ENCODE measurements at places on chromosomes 5 and 9. TPM values are rescaled to one million over a fixed set of nuclear protein-coding genes. Genes with fewer than 3 reads are reported as not detected.

NUTM2G gene
- total RNA-seq: not detected

FGFR4 gene
- 59.7 TPM for total RNA-seq

DNA sequence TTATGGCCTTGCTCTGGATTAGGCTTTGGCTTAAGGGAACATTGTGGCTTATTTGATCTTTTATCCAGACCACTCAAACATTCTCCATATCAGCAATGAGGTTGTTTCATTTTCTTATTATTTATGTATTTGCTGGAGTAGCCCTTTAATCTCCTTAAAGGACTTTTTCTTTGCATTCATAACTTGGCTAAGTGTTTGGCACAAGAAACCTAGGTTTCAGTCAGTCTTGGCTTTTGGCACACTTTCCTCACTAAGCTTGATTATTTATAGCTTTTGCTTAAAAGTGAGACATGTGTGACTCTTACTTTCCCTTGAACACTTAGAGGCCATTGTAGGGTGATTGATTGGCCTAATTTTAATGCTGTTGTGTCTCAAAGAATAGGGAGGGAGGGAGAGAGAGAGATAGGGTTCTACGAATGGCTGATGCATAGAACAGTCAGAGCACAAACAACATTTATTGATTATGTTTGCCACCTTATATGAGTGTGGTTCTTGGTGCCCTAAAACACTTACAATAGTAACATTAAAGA, 2265.3 kb upstream of the C9orf72 start:
- no peaks in the 10 kb centered on the region for H3K4me1 ChIP-seq
- H3K27me3 ChIP-seq: no peaks in the 10 kb centered on the region
- DNase-seq: no peak

GIN1 gene
- 7.5 TPM for total RNA-seq

ATP6V1G1 gene
- total RNA-seq: 104 TPM

- H3K27ac ChIP-seq: no peak overlapping the region
- no peaks in the 10 kb centered on the region for H3K36me3 ChIP-seq
- H3K4me1 ChIP-seq: no peaks in the 10 kb centered on the region
- no peak for DNase-seq
Observed at GRCh38 chr5:171701100-171701541, 84.5 kb upstream of the SMIM23 start.

DNA sequence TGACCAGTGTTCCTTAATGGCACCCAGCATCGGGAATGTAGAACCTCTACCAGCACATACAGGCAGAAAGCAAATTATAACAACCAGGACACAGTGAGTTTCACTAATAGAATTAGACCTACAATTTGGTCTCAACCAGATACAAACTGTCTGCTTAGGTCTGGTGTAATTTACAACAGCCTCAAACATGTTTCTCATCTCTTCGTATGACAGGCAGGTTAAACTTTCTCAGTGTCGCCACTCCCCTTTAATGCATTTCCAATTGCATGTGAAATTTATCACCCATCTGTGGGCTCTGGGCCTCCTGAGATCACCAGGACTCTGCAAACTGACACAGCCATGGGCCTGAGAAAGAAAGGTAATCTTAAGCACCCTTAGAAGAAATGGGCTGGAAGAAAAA, 218.7 kb downstream of the DCP2 start:
- no peaks in the 10 kb centered on the region for H3K36me3 ChIP-seq
- no peaks in the 10 kb centered on the region for H3K27me3 ChIP-seq
- DNase-seq: no peak
- no peaks in the 10 kb centered on the region for H3K4me1 ChIP-seq
- no peak overlapping the region for H3K4me3 ChIP-seq
- no peak overlapping the region for H3K27ac ChIP-seq

ZCCHC7 gene
- 20.4 TPM for total RNA-seq

DNA sequence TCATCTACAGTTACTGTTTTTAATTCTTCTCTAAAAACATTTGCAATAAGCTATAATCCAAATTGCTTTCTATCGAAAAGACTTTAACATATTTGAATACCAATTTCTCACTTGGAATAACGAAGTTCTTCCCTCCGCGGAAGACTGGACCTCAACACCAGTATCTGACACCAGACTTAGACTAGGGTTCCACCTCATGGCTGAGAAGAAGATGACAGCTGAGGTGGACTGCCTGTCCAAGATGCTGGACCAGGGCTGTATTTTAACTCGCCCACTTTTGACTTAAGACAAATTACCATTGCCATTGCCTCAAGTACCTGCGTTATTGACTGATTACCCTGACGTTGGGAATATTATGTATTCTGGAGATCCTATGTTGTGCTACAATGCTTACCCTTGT, 34.1 kb downstream of the ZMAT2 start:
- peaks cover 15% of the 10 kb centered on the region for H3K27me3 ChIP-seq
- DNase-seq: no peak
- no peaks in the 10 kb centered on the region for H3K36me3 ChIP-seq
- H3K27ac ChIP-seq: no peak overlapping the region

GRCh38 chr9:136075134-136075841, 19.8 kb downstream of the NACC2 start:
- H3K27ac ChIP-seq: peak overlapping the region; percentile 41
- no peaks in the 10 kb centered on the region for H3K27me3 ChIP-seq
- peak overlapping the region; percentile 10 for H3K4me3 ChIP-seq
- H3K36me3 ChIP-seq: peaks cover 6% of the 10 kb centered on the region
- H3K4me1 ChIP-seq: peaks cover 32% of the 10 kb centered on the region

IFNA2 gene
- total RNA-seq: not detected

GRCh38 chr5:61264273-61264661, 67.8 kb upstream of the ZSWIM6 start:
- no peak for DNase-seq
- H3K36me3 ChIP-seq: no peaks in the 10 kb centered on the region
- peak overlapping the region; percentile 46 for H3K27ac ChIP-seq
- H3K4me3 ChIP-seq: no peak overlapping the region
- H3K4me1 ChIP-seq: peaks cover 29% of the 10 kb centered on the region
- no peaks in the 10 kb centered on the region for H3K27me3 ChIP-seq

TOMM5 gene
- 59.5 TPM for total RNA-seq

DNA sequence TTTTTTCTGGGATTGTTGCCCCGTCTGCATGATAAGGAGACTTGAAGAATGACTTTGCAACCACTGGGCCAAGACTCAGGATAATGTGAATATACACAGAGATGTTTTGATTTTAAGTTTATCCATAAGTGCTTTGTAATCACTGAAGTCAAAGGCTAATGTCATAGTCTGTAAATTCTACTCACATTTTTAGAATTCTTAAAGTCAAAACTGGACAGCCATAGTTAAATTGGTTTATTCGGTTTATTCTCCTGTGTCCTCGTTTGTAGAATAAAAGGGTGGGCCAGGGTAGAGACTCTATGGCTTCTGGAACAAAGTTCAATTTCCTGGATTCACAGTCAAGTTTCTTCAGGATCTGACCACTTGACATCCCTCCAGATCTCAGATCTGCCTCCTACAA, 327.7 kb upstream of the TNC start:
- H3K4me3 ChIP-seq: no peak overlapping the region
- no peaks in the 10 kb centered on the region for H3K27me3 ChIP-seq

DNA sequence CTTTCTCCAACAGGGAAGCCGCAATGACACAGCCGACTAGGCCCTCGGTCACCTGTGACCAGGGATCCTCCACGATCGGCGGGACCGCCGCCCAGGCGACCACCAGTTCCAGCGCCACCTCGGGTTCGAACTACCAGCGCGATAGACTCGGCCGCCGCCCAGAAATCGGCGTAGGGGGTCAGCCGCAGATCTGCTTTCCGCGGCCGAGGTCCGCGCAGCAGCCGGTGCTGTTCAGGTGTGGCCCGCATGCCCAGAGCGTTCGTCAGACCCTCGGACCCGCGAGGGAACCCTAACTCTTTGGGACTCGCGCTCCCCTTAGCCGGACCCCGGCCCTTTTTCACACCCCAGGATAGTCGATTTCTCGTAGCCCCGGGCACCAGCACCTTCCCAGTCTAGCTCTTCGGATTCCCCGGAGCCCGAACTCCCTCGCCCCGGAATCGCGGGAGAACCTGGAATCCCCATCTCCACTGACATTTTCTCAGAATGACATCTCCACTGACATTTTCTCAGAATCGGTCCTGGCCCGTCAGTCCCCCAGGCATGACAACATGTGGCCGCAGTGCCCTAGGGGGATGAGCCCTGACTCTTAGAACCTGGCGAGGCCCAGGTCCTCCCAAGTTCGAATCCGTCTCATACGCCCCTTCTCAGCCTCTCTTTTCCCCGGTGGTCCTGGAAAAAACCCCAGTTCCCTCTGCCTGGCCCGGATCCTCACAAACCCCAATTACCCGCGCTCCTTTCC, 428 bp downstream of the C5orf52 start:
- no peak for DNase-seq
- no peak overlapping the region for H3K27ac ChIP-seq
- peaks cover 16% of the 10 kb centered on the region for H3K4me1 ChIP-seq
- H3K36me3 ChIP-seq: no peaks in the 10 kb centered on the region

DNA sequence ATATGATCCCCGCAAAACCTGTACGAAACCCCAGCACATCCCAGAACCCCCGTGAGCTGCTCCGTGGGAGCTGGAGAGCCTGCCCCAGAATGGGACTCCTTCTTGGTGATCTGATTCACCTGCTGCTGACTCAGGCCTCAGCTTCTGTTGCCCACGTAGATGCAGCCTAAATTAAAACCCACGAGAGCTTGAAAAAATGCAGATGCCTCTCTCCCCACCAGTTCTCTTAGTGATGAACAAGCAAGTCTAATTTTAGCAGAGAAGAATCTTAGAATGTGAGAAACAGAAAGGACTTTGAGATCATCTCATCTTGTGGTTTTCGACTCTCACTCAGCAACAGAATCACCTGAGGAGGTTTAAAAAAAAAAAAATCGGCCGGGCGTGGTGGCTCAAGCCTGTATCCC, 57.6 kb downstream of the TMOD1 start:
- H3K4me3 ChIP-seq: no peak overlapping the region
- no peak overlapping the region for H3K27ac ChIP-seq
- H3K36me3 ChIP-seq: no peaks in the 10 kb centered on the region
- no peak for DNase-seq

SPINK13 gene
- not detected for total RNA-seq

- DNase-seq: no peak
- H3K4me1 ChIP-seq: peaks cover 17% of the 10 kb centered on the region
- H3K36me3 ChIP-seq: peaks cover 77% of the 10 kb centered on the region
- H3K27me3 ChIP-seq: no peaks in the 10 kb centered on the region
Observed at GRCh38 chr9:109033941-109034700, 20.8 kb upstream of the CTNNAL1 start.

- H3K4me1 ChIP-seq: no peaks in the 10 kb centered on the region
- no peaks in the 10 kb centered on the region for H3K27me3 ChIP-seq
- no peak overlapping the region for H3K4me3 ChIP-seq
- H3K27ac ChIP-seq: no peak overlapping the region
- DNase-seq: no peak
Observed at GRCh38 chr5:149712439-149713147, 17.5 kb upstream of the PPARGC1B start.

DNA sequence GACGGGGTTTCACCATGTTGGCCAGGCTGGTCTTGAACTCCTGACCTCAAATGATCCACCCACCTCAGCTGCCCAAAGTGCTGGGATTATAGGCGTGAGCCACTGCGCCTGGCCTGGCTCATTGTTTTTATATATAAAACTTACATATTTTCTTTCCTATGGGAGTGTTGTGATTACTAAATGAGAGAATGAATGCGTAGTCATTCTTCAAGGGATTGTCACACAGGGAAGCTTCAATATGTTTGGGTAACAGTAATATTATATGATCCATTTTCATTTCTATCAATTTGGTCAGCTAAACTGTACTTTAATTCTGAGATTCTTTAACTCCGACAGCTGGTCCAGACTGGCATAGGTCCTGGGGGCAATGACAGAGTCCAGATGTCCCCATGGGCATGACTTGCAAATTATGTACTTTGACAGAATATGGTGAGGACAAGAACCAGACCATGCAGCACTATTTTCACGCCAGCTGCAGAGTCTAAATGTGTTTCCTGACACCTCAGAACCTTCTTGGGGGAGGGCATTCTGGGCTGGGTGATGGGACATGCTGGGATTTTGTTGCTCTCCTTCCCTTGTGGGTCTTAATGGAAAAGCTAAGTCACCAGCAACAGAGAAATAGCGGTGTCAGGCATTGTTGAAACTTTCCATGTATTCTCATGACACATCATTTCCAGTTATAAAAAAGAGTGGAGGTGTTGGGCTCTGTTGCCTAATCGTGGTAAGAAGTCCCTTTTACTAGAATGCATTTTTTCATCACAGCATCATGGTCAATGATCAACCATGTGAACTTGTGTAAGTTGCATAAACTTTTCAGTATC, 40.9 kb upstream of the TNC start:
- no peak overlapping the region for H3K4me3 ChIP-seq
- H3K4me1 ChIP-seq: no peaks in the 10 kb centered on the region
- no peaks in the 10 kb centered on the region for H3K36me3 ChIP-seq
- no peak overlapping the region for H3K27ac ChIP-seq

DNA sequence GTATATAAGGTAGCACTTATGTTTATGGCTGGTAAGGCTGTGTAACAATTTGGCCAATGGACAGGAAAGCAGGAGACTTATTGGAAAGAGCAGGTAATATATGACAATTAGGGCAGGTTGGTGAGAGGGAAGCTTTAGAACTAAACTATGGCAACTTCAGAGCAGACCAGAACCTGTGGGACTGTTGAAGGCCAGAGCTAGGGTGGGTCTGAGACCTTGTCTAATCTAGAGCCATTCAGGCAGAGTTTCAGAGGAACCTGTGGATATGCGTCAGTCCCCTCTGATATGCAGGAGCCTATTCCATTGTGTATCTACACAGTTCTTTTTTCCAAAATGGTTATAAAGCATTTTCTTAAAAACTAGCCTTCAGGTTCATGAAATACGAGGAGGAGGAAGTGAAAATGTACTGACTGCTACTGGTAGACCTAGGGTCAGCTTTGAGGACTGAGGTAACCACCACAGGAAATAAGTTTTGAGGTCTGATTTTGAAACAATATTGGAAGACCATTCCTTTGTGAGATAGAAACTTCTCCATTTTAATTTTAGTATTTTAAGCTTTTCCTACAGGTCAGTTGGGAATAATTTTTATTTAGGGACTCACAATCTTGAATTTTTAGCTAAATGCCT, 37.6 kb downstream of the ELL2 start:
- H3K4me3 ChIP-seq: no peak overlapping the region
- no peaks in the 10 kb centered on the region for H3K36me3 ChIP-seq
- no peaks in the 10 kb centered on the region for H3K27me3 ChIP-seq
- H3K27ac ChIP-seq: no peak overlapping the region
- H3K4me1 ChIP-seq: peaks cover 46% of the 10 kb centered on the region

- DNase-seq: no peak
- H3K27ac ChIP-seq: no peak overlapping the region
- H3K36me3 ChIP-seq: no peaks in the 10 kb centered on the region
- no peaks in the 10 kb centered on the region for H3K4me1 ChIP-seq
- no peaks in the 10 kb centered on the region for H3K27me3 ChIP-seq
- H3K4me3 ChIP-seq: no peak overlapping the region
Observed at GRCh38 chr5:41722359-41722950, 147.8 kb downstream of the OXCT1 start.

- H3K36me3 ChIP-seq: no peaks in the 10 kb centered on the region
- no peak for DNase-seq
- peaks cover 5% of the 10 kb centered on the region for H3K4me1 ChIP-seq
- no peak overlapping the region for H3K4me3 ChIP-seq
- peaks cover 8% of the 10 kb centered on the region for H3K27me3 ChIP-seq
Observed at GRCh38 chr5:168916852-168917251, 337.7 kb upstream of the PANK3 start.

All from lower lobe of right lung (tissue), 2 donors.